T-helper 17 cell (primary cell): ENCODE measurements at places on chromosomes 12 and 14.

DNA sequence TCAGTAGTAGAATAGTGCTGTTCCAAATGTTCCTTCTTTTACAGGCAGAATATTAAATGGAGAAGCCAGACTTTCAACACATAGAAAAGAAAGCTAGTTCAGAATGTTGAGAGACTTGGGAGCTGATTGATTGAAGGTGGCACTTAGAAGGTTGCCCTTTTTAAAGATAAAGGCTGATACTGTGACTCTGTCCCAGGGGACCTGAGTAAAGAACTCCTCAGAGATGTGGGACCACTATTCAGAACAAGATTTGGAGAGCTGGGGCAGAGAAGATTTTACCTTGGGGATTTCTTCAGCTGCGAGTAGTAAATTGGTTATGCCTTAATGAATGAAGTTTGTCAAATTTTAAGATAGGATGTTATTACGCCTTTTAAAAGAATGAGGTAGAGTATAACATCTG, 21.4 kb upstream of the BTG1 start:
- DNase-seq: no peak

DNA sequence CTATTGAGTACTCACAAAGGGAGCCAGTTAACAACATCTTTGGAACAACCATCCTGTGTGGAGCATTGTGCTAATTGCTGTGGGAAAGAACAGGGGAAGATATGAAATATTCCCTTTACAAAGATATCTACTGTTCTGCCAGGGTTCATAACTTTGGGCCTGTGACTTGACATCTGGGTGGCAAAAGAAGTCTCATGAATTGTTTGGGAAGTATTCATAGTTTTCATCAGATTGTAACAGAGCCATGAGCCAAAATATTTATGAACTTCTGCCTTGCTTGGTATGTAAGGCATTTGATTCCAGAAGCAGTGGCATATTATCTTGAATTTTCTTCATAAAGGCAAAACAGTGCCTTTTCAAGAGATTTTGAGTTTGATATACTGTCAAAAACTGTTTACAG, 816.2 kb downstream of the DIO2 start:
- no peak for DNase-seq

- DNase-seq: no peak
Measured at GRCh38 chr12:29517264-29517663, 19.8 kb upstream of the OVCH1 start.

- no peak for DNase-seq
Measured at GRCh38 chr12:17456486-17456885, 633.5 kb downstream of the RERGL start.

GRCh38 chr12:75658286-75658685, 146.9 kb upstream of the KRR1 start:
- no peak for DNase-seq

GRCh38 chr12:47801170-47801903, 18.4 kb downstream of the HDAC7 start:
- DNase-seq: no peak

GRCh38 chr14:36931791-36932190, 240.6 kb downstream of the SLC25A21 start:
- no peak for DNase-seq

DNA sequence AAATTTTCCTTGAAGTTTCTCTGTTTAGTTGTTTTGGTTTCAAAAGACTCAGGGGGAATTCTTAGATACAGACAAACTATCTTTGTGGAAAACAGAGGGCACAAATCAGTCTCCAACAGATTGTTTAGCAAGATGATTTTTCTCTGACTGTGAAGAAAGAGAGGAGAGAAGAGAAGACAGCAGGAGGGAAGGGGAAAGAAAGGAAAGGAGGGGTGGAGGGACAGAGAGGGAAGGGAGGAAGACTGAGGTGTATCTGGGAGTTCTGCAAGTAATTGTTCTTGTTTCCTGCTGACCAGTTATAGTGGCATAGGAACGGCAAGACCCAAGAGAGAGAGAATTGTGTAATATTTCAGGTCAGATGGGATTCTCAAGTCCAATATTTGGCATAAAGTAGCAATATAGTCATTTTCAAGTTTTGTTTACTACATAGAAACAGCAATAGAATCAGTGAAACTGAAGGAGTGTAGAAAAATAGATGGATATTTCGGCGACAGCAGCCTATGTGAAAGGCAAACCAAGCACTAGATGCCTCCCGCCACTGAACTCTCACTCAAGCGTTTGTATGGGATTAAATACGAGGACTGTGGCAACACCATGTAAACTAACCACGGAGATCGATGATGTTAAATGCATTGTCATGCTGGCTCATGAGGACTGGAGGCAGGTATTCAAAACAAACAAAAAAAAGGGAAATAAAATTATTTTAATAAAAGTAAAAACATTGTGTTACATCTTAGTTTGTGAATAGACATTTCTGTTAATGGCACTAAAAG, 342.5 kb downstream of the SLC16A7 start:
- DNase-seq: no peak

- no peak for DNase-seq
Measured at GRCh38 chr14:59728304-59728703, 142.3 kb downstream of the RTN1 start.

DNA sequence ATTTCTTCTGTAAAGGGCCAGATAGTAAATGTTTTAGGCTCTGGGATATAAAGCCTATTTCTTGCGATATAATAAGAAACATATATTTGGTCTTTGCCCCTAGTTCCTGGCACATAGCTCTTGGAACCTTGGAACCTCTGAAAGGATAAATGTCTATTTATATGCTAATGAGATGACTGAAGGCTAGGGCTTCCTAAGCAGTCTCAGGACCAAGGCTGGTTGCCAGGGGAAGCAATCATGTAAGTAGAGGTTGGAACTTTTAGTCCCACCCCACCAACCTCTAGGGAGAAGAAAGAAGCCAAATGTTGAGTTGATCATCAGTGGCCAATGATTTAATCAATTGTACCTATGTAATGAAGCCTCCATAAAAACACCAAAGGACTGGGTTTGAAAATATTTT, 26.6 kb upstream of the NFYB start:
- DNase-seq: no peak

GRCh38 chr12:66644151-66644550, 34.7 kb downstream of the GRIP1 start:
- no peak for DNase-seq

- DNase-seq: no peak
Measured at GRCh38 chr14:56342494-56342942, 224.3 kb downstream of the PELI2 start.

GRCh38 chr12:80101126-80101525, 1.8 kb downstream of the OTOGL start:
- no peak for DNase-seq

- DNase-seq: no peak
Measured at GRCh38 chr12:38154096-38155019, 162.2 kb upstream of the ALG10B start.

DNA sequence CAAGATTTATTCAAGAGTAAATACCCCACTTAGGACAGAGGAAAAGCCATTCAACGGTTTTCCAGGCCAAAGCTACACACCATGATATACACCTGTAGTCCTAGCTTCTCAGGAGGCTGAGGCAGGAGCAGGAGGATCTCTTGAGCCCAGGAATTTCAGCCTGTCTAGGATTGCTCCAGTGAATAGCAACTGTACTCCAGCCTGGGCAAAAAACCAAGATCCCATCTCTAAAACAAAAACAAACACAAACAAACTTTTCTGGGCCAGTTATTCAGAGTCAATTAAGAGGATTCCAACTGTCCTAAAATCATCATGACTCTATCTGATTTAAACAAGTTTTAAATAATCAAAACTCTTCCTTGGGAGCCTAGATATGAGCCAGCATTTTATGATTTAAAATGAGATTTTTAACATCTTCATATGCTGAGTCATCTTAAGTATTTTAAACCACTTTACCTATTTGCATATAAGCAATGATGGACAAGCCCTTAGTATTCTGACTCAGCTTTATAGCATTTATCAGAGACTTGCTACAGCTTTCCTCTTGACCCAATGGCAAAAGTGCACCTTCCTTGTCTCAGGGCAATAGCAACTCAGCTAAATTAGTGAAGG, 77.1 kb downstream of the KCNMB4 start:
- no peak for DNase-seq

- peak; percentile 67 for DNase-seq
Measured at GRCh38 chr14:20662968-20663732, 21.2 kb upstream of the RNASE4 start.

DNA sequence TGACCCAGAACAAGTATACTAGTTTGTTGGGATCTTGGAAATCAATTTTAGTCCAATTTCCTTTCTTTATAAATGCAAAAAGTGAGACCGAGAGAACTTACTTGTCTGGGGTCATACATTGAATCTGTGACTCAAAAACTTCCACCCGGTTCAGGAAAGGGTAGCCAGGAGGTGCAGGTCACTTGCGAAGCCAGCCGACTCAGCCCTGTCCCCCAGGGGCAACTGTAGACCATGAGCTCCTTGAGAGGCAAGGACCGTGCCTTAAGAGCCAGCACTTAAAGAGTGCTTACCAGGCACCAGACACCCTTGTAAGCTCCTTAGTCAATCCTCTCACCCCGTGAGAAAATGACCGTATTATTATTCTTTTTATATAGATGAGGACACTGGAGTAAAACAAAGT, 505 bp upstream of the BCDIN3D start:
- no peak for DNase-seq

DNA sequence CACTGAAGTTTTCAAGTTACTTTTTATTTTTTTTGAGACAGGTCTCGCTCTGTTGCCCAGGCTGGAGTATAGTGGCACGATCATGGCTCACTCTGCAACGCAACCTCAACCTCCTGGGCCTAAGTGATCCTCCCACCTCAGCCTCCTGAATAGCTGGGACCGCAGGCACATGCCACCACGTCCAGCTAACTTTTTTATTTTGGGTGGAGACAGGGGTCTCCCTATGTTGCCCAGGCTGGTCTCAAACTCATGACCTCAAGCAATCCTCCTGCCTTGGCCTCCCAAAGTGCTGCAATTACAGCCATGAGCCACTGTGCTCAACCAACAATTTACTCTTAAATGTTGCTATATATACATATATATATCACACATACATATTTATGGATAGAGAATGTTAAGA, 27.4 kb upstream of the LGALS3 start:
- no peak for DNase-seq

DNA sequence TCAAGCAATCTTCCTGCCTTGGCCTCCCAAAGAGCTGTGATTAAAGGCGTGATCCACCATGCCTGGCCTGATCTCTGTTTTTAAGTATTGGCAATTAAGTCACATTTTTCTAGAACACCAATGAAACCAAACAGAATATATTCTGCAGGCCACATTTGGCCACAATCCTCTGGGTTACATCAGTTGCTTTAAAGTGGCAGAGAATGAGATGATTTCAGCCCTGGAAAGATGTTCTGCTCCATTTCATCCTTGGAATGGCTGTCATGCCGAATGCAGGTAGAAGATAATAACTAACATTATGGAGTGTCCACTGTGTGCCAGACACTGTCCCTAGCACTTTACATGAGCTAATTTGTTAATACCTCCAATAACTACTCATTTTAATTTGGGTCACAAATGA, 154.4 kb downstream of the PTPN11 start:
- DNase-seq: no peak

GRCh38 chr12:116411977-116412376, 134.5 kb upstream of the MED13L start:
- DNase-seq: no peak

- DNase-seq: no peak
Measured at GRCh38 chr14:100594625-100594951, 7.4 kb upstream of the BEGAIN start.

DNA sequence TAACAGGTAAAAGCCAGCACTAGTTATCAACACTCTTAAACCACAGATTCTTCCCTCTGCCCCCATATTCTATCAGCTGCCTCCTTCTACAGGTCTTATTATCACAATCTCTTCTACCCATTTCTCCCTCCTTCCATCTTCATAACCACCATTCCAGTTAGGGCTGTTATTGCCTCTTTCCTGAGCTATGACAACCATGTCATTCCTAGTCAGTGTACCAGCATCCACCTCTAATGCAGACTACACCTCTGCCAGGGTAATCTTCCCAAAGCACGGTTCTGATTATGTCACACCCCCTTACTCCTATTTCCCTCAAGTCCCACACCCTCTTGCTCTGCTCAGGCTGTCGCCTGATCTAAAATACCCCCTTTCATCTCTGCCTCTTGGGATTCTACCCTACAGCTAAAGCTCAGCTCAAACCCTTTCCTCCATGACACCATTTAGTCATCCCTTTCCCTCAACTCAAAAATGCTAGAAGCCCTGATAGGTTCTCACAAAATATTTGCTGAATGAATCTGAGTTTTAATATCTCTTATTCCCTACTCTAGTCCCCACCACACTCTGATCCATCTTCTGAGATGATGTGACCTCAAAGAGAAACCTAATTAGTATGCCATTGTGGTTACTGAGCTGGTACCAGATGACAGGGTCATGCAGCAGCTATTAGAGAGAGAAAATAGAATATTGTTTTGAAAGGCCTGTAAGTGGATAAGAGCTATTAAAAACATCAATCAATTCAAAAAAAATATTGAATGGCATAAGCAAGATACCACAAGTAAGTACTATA, 11.7 kb downstream of the RACGAP1 start:
- DNase-seq: no peak

DNA sequence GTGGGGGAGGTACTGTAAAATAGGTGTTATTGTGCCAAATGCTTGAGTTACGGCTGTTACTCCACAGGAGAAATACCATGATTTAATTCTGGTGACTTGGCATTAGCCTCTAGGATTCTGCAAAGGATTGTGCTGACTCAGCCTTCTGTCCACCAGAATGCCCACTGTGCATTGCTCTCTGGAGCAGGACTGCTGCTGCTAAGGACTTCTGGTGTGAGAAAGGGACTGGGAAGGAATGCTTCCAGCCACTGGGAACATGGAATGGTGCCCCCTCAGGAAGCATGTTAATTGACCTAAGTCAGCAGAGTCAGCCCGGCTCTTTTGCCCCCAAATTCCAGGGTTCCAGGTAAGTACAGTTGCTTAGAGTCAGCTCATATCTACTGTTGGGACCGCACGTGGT, 32.9 kb downstream of the ZFHX2 start:
- DNase-seq: no peak

DNA sequence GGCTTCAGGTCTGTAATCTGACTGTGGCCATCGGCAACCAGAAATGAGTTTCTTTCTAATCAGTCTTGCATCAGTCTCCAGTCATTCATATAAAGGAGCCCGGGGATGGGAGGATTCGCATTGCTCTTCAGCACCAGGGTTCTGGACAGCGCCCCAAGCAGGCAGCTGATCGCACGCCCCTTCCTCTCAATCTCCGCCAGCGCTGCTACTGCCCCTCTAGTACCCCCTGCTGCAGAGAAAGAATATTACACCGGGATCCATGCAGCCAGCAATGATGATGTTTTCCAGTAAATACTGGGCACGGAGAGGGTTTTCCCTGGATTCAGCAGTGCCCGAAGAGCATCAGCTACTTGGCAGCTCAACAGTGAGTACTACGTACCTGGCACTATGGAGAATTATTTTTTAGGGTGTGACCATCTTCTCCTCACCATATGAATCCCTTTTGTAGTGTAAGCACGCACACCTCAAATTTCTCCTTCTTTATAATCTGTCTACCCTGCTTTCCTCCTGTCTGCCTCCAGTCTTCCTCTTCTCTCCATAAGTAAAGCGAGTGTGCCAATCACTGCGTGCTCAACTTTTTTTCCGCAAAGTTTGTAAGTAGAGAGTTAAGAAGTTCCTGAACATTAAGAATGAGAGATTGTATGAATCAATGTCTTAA, at the start of gene TPH2:
TPH2 (plus strand) TSS at position 118 of the 658 bp plus-strand sequence; CDS start at position 260, 142 bp downstream.
- DNase-seq: peak; percentile 8
